ENCODE measurements at places on chromosomes 2 and 18. TPM values are rescaled to one million over a fixed set of nuclear protein-coding genes. Genes with fewer than 3 reads are reported as not detected.

Gene DLX2
- total RNA-seq, result not detected

Gene SLC9A4
- total RNA-seq, result not detected

Gene FRZB
- 0.28 TPM for total RNA-seq

Gene TUBA4B
- total RNA-seq, result not detected

Gene FBXO48
- 1.3 TPM for total RNA-seq

Gene OTOS
- not detected for total RNA-seq

Gene ZNF396
- total RNA-seq, result 1.2 TPM

Gene SERPINB7
- not detected for total RNA-seq

Gene PRKAG3
- not detected for total RNA-seq

Gene RESP18
- total RNA-seq, result not detected

Gene AGXT
- 1,805 TPM for total RNA-seq

Gene KCNK3
- 0.43 TPM for total RNA-seq

Gene ANKRD29
- 0.33 TPM for total RNA-seq

GRCh38 chr18:28113271-28114029, 63.5 kb downstream of the CDH2 start:
- DNase-seq, result no peak

DNA sequence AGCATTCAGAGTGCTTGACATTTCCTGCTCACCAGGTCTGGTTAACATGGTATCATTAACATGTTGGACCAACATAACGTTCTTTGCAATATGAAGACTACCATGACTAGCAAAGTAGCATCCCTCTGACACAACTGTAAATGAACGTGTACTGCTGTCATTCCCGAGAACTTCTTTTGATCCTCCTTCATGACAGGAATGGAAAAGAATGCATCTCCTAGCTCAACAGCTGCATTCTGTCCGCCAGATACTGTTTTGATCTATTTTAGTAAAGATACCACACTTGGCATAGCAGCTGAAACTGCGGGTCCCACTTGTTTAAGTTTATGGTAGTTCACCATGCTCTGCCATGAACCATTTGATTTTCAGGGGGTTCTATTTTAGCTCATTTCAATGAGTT, 144.2 kb upstream of the PARD3B start:
- no peak for DNase-seq

- no peak for DNase-seq
Measured at GRCh38 chr2:179302764-179303571, 38.3 kb upstream of the SESTD1 start.

- no peak for DNase-seq
Measured at GRCh38 chr2:232957657-232958090, 55.4 kb downstream of the NGEF start.

GRCh38 chr2:228474466-228474865, 293.0 kb upstream of the SPHKAP start:
- no peak for DNase-seq

- DNase-seq, result no peak
Measured at GRCh38 chr2:157441072-157441454, 2.8 kb downstream of the CYTIP start.

DNA sequence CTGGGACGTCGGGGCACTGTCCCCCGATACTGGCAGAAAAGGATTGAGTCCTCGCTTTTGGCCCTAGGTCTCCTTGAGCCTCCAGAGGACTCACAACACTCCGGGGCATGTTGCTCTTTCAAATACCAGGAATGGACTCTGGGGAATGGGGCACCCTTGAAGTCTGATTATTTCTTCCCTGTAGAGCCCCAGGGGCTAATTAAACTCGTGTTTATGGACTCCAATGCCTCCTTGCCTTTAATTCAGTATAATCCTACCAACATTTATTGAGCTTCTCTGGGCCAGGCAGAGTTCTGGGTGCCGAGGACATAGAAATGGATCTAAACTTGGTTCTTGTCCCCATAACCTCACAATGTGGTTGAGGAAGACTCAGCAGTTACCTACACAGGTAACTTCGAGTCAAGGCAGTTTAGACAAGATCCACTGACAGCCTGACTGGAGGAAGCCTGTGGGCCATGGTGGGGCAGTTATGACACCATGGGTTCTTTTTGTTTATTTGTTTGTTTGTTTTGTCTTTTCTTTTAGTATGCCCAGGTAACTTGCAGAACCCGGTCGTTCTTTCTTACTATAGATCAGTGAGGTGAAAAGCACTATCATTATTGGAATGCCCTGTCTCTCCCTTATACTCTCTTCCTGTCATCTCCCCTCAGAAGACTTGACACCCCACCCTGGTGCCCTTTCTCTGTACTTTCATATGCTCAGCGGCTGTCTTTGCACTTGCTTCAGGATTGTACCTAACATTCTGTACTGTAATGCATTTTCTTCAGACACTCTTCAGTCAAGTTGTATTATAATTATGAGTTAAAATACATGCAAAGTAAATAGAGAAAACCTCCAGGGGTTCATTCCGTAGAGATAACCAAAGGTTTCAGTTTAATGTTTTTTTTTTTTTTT, 3.2 kb downstream of the CFLAR start:
- DNase-seq, result no peak

DNA sequence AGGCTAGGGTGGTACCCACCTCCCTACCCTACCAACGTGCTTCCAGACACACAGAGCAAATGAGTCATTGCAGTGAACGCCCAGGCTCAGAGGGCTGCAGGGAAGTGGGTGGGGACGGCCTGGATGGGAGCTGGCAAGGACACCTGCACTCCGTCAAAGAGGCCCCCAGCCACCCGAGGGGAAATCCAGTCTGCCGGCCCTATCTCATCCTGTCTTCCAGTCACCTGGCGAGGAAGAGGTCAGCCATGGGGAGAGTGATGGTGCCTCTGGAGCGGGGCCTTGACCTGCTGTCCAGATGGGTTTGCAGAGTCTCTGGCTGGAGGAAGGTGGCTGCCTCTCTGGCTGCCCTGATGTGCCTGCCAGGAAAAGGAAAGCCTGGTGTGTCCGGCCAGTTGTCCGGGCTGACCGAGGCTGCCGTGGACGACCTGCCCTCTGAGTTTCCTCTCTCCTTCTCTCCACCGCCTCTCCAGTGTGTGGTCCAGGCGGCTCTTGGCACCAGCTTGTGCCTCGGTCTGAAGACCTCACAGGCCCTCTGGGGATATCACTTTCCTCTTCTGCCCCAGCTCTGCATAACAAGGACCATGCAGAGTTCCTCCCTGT, 209.7 kb upstream of the COPS8 start:
- DNase-seq, result peak; percentile 44

DNA sequence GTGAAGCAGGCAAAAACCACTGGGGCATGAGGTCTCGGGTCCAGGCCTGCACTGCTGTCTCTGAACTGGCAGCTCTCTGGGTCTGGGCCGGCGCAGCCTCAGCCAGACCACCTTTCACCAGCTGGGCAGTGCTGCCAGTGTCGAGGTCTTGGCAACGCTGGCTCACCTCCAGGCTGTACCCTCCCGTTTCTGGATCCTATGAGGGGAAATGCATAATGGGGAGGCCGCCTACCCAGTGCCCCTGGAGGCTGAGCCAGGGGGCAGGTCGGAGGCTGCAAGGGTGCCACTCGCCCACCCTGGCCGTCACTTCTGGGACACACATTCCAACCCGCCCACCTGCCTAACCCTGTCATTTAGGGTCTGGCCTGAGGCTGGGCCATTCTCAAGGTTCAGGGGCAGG, 24.6 kb downstream of the KIF1A start:
- no peak for DNase-seq

DNA sequence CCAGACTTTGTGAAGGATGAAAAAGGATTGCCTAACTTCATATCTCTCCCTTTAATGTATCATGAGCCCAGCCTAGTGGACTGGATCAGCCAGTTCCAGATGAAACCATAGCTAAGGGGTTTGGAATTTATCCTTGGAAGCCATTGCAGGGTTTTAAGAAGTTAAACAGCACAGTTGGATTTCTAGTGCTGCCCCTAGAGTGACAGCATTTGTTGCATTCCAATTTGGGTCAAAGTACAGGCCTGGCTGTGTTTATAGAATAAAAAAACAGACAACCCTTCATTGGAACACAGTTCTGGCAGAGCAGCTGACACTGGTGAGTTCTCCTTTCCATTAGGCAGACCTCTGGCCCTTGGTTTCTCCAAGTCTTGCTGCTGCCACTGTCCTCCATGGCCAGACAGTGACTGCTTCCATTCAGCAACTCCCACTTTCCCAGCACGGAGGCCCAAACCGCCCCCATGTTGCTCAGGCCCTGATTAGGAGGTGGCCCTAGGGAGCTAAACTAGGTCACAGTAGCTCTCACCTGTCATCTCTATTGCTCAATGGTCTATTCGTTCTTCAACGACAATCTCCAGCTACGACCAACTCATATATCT, 8.0 kb downstream of the GPR39 start:
- peak; percentile 69 for DNase-seq

DNA sequence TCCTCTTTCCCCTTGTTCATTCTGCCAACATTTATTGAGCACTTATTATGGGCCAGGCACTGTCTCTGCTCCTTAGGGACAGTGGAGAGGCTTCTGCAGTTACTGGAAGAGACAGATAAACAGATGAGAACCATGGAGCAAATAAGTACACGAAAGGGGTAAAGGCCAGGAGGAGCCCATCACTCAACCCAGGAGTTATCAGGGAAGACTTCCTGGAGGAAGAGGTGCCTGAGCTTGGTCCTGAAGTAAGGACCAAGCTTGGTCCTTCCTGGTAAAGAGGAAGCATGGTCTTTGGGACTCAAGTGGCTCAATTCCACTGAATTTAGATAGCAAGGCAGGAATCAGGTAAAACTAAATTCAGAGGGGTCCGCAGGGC, 1.7 kb downstream of the ACTG2 start:
- no peak for DNase-seq

DNA sequence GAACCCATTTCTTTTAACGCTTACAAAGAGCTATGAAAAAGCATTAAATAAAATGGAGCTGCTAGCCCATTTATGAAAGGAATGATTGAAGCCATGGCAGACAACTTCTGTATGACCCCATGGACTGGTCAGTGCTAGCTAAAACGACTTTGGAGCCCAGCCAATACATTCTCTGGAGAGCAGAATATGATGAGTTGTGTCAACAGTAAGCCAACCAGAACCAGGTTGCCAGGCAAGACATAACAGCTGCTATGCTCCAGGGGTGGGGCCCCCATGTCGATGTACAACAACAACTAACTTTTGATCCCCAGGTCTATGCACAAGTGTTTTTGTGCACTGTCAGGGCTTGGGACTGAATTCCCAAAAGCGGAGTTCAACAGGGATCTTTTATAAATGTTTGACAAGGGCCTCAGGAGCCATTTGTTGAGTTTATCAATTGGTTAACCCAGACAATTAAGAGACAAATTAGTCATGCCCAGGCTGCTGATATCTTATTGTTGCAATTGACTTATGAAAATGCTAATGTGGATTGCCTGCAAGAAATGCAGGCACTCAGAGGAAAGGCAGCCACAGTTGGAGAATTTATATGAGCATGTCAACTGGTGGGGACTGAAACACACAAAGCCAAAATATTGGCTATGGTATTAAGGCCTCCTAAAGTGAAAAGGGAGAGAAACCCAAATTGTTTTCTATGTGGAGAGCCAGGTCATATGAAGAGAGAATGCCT, 64.6 kb upstream of the MYO3B start:
- DNase-seq, result no peak

DNA sequence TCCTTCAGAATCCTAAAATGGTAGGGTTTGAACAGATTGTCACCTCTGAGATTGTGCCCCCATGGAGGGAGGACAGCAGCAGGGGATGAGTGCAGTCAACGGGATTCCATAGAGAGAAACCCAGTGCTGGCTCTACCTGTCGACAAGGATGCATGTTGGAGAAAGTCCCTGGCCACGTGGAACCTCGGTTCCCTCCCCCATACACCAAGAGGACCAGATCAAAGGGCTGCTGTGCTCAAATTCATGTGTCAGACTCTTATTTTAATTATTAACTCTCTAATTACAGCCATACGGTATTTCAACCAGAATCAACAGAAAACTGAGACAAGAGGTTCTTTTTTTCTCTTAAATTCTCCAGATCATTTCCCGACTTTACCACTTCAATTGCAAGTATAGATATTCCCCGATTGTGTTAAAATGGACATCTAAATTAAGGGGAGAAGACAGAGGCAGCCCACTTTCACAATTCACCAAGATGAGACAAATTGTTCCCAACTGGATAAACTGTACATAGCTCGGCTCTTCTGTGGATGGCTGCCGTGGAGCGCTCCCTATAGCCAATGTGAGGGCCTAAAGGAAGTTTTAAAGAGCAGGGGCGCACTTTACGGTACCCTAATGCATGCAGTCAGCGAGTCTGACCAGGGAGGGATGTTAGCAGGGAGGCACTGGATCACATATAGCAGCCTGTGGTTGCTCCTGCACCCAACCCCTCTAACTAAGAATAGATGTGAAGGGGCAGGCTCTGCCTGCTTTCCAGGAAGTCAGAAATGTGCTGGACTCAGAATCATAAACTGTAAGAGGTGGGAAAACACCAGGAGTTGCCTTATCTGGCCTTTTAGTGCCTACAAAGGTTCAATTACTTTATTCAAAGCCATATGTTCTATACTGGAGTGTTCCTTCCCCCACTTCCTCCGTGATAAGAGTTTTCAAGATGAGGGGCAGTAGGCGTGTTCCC, 123.1 kb downstream of the CACNB4 start:
- no peak for DNase-seq

DNA sequence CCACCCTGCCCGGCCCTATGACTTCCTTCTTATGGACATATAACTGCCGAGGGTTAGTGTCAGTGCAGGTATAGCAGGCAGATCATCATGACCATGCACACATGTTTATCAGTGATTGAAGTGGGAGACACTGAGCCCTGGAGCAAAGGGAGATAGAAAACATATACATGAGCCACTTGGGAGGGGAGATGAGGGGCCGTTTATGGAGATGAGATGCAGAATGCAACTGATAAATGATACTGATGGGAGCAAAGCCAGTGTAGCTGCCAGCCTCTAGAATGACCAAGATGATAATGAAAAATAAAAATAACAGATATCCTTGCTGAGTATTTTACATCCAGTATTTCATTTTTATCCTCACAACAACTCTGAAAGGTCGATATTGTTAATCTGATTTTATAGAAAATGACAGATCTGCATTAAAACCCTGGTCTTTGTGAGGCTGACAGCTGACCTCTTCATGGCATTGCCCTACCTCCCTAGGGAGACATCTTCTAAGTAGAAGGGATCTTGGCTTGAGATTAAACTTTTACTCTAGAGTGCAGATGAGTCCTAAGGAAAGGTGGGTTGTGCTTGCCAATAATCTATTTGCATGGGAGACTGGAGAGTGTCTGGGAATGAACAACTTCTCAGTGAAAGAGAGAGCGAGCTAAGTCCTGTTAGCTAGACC, 178.4 kb upstream of the LHCGR start:
- DNase-seq, result no peak

DNA sequence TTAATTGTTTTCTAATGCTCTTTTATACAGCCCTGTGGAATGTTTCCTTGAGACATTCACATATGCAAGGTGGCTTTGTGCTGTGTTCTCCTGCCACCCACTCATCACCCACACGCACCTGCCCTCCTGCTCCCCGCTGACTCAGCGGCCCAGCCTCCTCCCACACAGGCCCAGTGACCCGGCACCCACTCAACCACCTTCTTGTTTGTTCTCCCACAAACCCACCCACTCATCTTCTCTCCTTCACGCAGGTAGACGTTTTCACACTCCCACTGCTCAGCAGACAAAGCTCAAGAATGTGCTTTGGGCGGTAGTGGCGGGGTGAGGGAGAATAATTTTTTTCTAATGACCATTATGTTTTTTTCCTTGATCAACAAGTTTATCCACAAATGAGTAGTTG, 28.6 kb upstream of the NEMP2 start:
- DNase-seq, result no peak

- DNase-seq, result no peak
Measured at GRCh38 chr18:63850020-63850419, 37.5 kb upstream of the SERPINB2 start.

GRCh38 chr2:201900362-201900761, 94.0 kb downstream of the CDK15 start:
- DNase-seq, result no peak

Data from left lobe of liver (tissue), 2 donors.